ENCODE measurements at places on chromosomes 1 and 21. TPM values are rescaled to one million over a fixed set of nuclear protein-coding genes. Genes with fewer than 3 reads are reported as not detected.

DNA sequence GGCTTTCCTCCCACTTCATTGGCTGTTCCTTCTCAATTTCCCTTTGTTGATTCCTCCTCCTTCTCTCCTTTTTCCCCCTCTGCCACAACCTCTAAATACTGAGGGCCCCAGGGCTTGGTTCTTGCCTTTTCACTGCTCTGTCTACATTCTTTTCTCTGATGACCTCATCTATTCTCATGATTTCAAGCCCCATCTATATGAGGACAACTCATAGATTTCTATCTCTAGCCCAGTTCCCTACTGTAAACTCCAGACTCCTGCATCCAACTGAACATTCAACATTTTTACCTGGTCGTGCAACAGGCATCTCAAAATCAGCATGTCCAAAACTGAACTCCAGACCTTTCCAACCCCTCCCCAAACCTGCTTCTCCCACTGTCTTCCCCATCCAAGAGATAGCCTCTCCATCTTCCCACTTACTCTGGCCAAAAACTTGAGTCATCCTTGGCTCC lies 11.5 kb upstream of the SLC9A1 start:
- DNase-seq, result no peak

DNA sequence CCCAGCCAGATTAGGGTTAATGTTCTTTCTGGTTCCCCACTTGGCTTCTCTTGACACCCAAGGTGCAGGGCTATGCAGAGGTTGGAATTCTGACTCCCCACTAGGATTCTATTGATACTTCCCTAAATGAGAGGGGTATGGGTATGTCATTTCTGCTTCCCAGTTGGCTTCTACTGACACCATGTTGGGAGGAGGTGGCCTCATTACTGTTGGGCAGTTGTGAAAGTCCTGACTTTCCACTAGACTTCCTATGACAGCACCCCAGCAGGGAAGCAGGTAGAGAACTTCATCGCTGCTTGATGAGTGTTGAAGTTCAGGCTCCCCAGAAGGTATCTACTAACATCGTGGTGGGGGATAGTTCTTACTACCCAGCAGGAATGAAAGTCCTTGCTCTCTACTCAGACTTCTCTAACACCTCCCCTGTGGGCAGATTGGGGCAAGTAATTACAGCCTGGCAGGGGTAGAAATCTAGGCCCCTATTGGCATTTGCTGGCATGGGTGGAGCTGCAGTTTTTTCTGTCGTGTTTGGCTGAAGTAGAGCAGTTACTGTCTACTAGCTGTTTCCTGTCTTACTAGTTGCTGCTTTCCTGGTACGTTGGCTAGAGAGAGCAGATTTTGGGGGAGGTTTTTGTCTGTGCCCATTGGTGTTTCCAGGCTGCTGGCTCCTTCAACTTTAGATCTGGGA lies 41.5 kb downstream of the ZYG11B start:
- DNase-seq, result no peak

- DNase-seq, result no peak
Observed at GRCh38 chr1:234315091-234315541, 58.1 kb upstream of the COA6 start.

GRCh38 chr1:218303176-218303879 lies 18.2 kb downstream of the RRP15 start:
- DNase-seq, result no peak

DNA sequence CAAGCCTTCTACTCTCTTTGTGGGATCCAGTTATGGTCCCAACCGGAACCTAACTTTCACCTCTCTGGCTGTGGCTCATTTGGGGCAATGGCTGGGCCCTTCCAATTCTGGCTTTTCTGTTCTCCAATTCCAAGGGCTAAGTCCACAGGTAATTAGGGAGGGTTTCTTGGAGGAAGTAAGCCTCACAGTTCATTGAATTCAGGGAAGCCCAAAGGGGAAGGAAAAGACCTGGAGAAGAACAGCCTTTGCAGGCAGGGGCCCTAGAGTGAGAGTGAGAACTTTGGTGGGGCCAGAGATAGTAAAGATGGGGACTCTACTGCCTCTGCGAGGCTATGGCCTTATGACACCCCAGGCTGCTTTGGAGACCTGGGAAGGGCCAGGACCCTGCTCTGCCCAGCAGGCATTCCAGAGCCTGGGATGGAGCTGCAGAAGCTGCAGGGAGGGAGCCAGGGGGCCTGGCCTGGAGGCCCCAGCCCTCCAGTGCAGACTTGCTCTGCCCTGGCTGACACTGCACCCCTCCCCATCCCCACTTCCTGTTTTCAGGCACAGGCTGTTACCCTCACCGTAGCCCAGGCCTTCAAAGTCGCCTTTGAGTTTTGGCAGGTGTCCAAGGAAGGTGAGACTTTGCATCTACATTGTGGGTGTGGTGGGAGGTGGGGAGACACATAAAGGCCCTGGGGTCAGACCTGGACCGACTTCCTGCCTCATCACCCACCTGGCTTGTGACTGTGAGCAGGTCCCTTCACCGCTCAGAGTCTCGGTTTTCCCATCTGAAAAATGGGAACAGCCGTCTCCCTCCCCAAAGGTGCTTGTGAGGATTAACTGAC lies 18.9 kb downstream of the LDLRAP1 start:
- DNase-seq, result no peak

GRCh38 chr1:150554086-150554452 lies 4.9 kb downstream of the ADAMTSL4 start:
- no peak for DNase-seq

GRCh38 chr1:115839029-115839678 lies 1.8 kb downstream of the NHLH2 start:
- no peak for DNase-seq

- no peak for DNase-seq
Observed at GRCh38 chr1:184425449-184426277, 38.8 kb downstream of the C1orf21 start.

DNA sequence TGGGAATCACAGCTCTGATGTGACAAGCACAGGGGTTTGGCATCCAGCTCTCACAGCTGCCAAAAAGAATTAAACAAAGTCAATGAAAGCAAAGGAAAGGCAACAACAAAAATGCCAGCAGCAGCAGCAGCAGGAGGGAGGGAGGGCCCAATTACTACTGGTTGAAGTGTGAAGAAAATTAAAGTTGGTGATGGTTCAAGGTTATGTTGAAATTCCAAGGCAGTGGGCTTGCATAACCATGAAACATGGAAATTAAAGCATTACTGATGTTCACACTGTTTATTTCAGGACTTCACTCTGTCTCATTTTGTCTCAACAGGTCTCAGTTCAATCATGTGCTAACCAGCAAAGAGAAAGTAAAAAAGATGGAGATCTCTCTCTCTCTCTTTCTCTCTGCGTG lies 220.3 kb upstream of the LYPLAL1 start:
- no peak for DNase-seq

DNA sequence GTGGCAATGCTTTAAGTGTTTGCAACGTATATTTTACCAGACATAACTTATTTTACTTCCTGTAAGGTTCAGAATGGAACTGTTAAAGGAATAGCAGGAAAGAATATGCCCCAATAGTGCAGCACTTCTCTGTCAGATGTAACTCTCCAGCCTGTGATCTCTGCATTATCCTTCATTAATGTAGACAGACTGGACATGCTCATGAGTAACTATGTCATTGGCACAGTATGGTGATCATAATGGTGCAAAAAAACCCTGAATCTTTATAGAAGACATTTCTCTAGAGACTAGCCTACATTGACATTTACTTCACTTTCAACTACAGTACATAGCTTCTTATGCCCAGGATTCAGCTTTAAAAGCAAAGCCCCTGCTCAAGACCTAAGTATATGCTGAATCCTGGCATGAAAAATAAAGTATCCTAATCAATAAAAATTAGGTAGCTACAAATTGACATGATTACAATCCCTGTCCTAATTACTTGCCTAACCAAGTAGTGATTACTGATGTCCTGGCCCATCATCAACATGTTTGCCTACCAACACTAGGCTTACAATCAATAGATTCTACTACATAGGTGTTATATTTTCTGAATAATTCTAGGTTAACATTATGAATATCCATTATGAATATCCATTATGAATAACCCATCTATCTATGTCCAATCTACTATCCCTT lies 13.9 kb downstream of the COX20 start:
- no peak for DNase-seq

DNA sequence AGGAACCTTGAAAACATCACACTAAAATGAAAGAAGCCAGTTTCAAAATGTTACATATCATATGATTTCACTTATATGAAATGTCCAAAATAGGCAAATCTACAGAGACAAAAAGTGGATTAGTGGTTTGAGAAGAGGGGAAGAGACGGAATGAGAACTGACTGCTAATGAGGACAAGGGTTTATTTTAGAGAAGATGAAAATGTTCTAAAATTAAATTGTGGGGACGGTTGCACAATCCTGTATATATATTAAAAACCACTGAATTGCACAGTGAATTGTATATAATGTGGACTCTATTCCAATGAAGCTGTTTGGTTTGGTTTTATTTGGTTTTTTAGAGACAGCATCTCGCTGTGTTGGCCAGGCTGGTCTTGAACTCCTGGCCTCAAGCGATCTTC lies 35.6 kb downstream of the PRPF38A start:
- DNase-seq, result no peak

DNA sequence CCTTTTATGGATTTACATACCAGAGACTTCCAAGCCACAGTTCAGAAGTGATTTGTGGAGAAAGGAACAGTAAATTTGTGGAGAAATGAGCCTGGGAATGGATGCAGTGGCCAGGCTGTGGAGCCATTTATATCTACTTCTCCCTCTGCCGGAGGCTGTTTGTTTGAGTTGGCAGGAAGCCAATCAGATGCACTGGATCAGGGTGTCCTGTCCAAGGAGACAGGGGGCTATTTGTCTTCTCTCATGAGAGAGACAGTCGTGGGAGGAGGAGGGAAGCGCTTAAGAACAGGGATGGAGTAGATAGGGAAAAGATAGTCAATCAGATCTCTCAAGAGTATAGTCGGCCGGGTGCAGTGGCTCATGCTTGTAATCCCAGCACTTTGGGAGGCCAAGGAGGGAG lies 2.8 kb upstream of the HAPLN2 start:
- DNase-seq, result no peak

- DNase-seq, result no peak
Observed at GRCh38 chr1:52423771-52424170, 19.4 kb downstream of the PRPF38A start.

DNA sequence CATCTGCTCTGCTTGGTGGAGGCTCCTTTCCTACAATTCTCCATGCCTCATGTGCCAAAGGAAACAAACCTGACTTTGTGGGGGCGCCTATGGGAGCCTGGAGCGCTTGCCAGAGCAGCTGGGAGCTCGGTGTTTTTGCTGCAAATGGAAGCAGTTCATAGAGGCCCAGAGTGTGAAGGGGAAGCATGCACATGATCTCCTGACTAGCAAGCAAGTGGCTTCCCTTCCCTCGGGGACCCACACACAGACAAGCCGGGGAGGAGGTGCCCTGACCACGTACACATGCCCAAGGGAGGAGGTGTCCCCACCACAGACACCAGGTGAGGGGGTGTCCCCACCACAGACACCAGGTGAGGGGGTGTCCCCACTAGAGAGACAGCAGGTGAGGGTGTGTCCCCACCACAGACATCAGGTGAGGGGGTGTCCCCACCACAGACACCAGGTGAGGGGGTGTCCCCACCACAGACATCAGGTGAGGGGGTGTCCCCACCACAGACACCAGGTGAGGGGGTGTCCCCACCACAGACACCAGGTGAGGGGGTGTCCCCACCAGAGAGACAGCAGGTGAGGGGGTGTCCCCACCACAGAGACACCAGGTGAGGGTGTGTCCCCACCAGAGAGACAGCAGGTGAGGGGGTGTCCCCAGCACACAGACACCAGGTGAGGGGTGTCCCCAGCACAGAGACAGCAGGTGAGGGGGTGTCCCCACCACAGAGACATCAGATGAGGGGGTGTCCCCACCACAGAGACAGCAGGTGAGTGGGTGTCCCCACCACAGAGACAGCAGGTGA lies 106.8 kb downstream of the CRYAA start:
- no peak for DNase-seq

DNA sequence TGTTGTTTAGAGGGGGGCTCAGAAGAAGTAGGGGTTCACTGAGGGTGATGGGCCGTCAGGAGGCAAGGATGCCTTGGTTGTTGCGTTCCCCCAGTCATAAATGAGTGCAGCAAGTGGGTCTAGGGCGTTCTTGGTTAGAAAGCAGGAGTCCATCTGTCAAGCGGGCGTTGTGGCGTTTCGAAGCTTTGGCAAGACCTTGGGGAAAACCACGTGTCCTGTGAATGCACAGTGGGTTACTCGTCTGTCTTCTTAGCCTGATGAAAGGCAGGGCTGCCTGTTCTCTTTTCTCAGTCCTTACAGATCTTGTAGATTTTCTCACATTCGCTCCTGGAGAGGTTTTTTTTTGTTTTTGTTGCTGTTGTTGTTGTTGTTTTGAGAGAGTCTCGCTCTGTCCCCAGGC lies 6.3 kb upstream of the ZNF496 start:
- DNase-seq, result no peak

- no peak for DNase-seq
Observed at GRCh38 chr1:173960625-173961024, 43.5 kb upstream of the SERPINC1 start.

DNA sequence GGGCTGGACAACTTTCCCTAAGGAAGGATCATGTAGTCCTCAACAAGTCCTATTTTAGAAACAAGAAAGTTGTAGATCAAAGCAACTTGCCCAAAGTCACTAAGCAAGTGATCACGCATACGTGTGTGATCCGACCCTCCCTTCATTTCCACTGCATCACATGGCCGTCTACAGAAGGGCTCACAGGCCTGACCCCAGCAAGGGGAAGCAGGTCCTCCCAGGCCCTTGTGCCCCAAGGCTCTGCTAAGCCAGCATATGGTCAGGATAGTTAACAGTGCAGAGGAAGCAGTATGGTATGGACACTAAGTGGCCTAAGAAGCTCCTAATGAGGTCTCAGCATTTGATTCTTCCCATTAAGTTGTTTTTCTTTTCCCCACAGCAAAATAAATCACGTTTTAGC lies 24.8 kb downstream of the TFAP2E start:
- DNase-seq, result no peak

- DNase-seq, result no peak
Observed at GRCh38 chr1:81801651-81802456, 1.1 kb downstream of the ADGRL2 start.

DNA sequence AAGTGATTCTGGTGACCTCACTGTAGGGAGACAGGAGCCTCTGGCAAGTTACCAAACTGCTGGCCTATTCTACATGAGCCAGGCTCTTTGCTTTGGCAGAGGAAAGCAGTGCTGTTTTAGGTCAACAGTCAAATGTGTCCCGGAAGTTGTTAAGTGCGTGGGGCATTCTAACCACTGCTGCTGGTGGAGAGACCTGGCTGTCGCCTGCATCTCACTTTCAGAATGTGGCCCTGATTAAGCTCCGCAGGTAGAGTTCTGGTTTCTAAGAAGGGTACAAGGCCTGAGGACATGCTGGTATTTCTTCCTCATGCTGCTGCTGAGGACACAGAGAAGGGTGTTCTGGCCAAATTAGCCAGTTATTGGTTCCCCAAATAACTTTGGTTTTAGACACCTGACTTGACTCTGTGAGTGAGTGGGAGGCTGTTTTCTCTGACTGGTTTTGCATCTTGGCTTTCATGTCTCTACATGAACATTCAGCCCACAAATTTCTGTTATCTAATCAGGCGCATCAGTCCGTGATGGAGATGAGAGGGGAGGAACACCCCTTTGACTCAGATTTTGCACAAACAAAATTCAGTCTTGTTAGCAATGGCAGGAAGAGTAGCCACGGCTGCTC lies 120.8 kb downstream of the LMO4 start:
- no peak for DNase-seq

Gene FCRL2
- not detected for polyA plus RNA-seq

Gene OR2AK2
- not detected for polyA plus RNA-seq

Gene SCCPDH
- 37.0 TPM for polyA plus RNA-seq

Gene CHTOP
- 49.2 TPM for polyA plus RNA-seq

Gene MEX3A
- polyA plus RNA-seq, result 14.6 TPM

Gene SHCBP1L
- not detected for polyA plus RNA-seq

Gene ADGRB2
- polyA plus RNA-seq, result 7.2 TPM

Gene RIMS3
- 0.33 TPM for polyA plus RNA-seq
